ENCODE measurements at places on chromosomes 6 and 20.
A peak's percentile ranks its signal among the peaks of the same experiment; 100 is the strongest.

DNA sequence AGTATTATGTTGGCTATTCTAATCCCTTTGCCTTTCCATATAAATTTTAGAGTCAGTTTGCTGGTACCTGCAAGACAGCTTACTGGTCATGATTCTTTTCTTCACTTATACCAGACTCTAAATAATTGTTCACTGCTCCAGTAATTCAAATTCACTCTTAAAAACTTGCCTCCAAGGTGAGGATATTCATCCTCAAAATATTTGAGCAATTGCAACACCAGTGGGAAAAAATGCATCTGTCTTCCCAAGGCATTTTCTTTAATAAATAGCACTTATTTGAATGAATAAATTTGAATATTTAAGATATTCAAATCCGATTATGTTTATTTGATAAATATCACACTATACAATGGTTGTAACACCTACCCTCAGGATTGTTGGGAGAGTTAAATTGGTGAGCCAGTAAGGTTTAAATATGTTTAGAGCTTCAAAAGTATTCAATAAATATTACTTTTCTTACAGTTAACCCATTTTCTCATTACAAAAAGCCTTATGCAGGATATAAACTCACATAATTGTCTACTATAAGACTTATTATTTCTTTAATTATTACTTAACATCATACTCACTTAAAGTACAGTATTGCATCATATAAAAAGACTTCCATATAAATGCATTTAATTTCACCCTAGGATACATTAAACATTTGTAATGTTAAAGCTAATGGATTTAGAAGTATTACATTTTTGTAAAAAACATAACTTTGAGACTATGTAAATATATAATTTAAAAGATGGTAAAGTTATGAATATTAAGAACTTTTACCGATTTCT, 285.6 kb downstream of the SAMD5 start:
- DNase-seq = no peak

DNA sequence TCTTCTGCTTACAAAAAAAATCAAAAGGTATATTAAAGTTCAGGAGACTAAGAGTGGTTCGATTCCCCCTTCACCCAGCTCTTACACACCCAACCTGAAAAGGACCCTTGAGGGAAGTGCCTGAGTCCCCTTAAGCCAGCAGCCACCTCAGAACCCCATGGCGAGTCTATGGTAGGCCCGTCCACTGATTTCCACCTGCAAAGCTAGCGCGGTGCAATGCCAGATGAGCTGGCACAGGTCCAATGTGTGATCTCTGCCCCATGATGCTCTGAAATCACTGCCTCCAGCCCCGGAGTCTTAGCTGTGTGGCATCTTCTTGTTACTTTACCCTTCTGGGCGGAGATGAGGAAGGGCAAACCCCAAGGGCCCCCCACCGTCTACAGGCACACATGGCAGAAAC, 109.3 kb downstream of the SMOC2 start:
- no peak for DNase-seq

DNA sequence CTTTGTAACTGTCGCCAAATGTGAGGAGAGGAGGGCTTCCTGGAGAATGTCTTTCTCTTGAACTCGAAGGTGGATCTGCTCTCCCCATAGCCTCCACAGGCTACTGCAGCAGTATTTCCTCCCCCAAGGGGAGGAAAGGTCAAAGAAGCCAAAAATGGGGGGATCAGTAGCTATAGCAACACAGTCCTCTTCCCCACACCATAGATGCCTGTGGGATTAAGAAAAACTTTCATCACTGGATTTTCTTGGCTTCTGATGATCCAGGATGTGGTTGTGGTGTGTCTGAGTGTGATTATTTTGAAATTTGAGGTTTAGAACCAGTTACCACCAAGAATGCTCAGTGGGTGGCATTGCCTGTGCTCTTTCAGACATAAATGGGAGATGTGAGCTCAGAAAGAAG, 140.1 kb upstream of the SPACA1 start:
- DNase-seq = no peak

GRCh38 chr6:83252719-83253118, 59.6 kb downstream of the RWDD2A start:
- no peak for DNase-seq

- DNase-seq = peak; percentile 53
These were observed 3.5 kb downstream of the RNASET2 start for GRCh38 chr6:166952567-166953486.

- DNase-seq = no peak
These were observed 200.7 kb upstream of the THBS2 start for GRCh38 chr6:169454204-169454871.

- DNase-seq = no peak
These were observed 930 bp downstream of the THBD start for GRCh38 chr20:23048283-23049200.

- DNase-seq = no peak
These were observed 611.0 kb upstream of the MARCKS start for GRCh38 chr6:113246186-113246585.

DNA sequence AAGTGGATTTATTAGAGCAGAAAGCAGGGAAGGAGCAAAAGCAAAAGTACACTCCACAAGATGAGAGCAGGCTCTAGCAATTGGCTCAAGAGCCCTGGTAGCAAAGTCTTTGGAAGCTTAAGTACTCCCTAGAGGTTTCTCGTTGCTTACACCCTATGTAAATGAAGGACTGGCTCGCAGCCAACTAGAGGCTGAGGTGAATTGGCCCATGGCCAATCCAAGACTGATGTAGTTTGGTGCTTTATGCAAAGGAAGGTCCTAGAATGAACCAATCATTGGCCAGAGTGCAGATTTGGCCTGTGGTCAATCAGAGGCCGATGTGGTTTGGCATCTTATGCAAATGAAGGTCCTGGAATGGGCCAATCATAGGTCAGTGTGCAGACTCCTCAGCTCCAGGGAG, 191.3 kb upstream of the ARID1B start:
- DNase-seq = no peak

GRCh38 chr6:151119823-151120524, 119.8 kb upstream of the AKAP12 start:
- no peak for DNase-seq

DNA sequence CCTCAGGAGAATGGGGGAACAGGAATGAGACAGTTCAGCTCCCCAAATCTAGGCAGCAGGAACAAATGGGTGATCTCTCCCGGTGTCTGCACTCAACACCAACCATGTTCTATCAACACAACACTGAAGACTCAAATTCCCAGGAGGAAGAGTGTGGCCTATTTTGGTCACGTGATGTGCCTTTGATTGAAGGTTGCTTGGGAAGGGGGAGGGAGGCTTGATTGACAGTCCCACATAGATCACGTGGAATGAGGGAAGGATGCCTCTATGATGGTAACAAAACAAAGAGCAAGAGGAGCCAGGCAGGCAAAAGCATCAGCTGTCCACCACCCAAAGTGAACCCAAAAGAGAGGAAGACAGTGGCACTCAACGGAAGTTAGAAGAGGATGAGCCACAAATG, 364.8 kb downstream of the KIF16B start:
- no peak for DNase-seq

- DNase-seq = no peak
These were observed 66.7 kb downstream of the LRRC1 start for GRCh38 chr6:53861518-53861917.

- no peak for DNase-seq
These were observed 8.2 kb downstream of the GCNT2 start for GRCh38 chr6:10529231-10529801.

DNA sequence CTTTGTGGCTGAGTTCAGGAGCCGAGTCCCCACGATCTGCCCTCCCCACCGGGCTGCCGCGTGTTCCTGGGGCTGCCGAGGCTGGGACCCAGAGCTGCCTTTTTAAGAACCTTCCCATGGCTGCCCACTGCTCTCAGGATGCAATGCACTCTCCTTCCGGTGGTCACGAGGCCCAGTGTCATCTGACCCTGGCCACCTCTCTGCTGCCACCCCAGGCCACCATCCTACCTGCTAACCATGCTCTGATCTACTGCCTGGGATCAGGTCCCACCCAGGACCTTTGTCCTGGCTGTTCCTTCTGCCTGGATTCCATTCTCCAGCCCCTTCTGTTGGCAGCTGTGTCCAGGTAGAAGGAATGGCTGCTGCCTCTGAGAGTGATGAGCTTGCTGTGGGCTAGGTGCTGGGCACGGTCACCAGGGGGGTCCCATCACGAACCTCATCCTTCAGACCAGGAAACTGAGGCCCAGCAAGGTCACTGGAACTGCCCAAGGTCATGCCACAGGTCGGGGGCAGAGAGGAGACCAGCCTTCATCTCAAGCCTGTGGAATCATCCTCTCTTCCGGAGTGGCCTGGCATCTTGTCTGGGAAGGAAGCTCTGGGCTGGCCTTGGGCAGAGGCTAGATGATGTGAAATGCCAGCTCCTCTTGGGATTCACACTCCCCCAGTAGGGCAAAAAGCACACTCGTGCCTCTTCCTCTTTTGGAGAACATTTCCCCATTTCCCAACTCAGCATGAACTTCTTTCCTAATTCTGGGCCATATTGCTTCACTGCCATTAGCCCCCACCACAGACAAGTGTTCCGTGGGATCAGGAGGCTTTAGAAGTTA, 20.5 kb downstream of the PCK1 start:
- no peak for DNase-seq

DNA sequence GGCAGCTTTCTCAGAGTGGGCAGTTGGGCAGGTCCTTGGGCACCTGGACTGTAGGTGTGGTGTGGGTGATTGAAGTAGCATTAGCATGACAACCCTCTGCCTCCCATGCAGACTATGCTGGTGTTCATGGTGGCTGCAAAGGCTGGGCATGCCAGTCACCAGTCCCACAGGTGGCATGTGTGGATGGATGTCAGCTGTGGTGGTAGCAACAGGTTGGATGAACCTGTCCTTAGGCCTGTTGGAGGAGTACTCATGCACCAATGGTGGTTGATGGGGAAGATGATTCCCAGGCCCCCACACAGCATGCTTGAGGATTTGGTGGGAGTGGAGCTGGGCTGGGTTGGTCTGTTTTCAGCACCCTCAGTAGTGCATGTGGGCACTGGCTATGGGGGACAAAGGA, 251.1 kb downstream of the PAX1 start:
- DNase-seq = no peak

DNA sequence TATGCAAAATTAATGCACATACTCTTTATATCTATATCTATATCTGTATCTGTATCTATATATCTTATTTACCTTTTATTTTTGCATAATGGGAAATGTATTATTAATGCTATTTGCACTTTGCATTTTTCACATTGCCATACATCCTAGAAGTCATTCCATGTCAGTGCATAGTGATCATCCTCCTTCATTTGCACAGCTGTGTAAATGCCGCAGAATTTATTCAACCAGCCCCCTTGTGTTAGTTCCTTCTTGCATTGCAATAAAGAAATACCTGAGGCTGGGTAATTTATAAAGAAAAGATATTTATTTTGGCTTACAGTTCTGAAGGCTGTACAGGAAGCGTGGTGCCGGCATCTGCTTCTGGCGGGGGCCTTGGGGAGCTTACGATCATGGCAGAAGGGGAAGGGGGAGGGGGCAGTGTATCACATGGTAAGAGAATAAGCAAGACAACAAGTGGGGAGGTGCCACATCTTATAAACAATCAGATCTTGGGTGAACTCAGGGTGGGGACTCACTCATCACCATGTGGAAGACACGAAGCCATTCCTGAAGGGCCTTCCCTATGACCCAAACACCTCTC, 101.9 kb upstream of the RNF24 start:
- DNase-seq = no peak

- no peak for DNase-seq
These were observed 17.6 kb upstream of the SRSF3 start for GRCh38 chr6:36576578-36576977.

- no peak for DNase-seq
These were observed 16.1 kb upstream of the LAMP5 start for GRCh38 chr20:9498322-9498721.

- no peak for DNase-seq
These were observed 523.6 kb upstream of the EYS start for GRCh38 chr6:66230591-66230990.

GRCh38 chr20:38073307-38074071, 39.9 kb downstream of the RPRD1B start:
- DNase-seq = no peak

DNA sequence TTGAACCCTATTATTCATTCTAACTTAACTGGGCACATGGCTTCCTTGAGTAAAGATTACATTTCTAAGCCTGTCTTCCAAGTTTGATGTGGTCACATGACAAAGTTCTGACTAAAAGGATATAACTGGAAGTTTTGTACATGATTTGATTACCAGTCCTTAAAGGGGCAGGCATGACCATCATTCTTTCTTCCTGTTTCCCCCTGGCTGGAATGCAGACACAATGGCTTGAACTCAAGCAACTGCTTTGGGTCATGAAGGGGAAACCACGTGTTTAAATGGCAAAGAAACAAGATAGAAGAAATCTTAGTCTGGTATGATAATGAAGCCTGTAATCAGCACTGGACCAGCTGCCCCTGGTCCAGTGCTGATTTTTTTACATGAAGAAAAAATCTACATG, 15.6 kb upstream of the SHLD1 start:
- DNase-seq = no peak

- DNase-seq = no peak
These were observed 90.1 kb upstream of the FKBP1C start for GRCh38 chr6:63121166-63121565.

GRCh38 chr20:62040933-62041332, 24.7 kb downstream of the TAF4 start:
- DNase-seq = no peak

DNA sequence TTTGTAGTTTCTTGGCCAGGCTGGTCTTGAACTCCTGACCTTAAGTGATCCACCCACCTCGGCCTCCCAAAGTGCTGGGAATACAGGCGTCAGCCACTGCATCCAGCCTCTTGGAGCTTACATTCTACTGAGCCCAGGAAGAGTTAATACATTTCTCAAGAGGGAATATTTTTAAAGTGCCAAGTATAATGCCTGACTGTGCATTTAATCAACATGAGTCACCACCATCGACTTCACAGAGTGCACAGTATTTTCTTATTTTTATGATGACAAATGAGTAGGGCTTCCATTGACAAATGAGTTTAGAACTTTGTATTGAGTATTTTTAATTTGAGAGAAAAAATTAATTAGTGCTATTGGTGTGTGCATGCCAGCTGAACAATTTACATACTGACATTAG, 72.2 kb downstream of the SASH1 start:
- DNase-seq = no peak

- DNase-seq = peak; percentile 60
These were observed 3.1 kb upstream of the LAMA5 start for GRCh38 chr20:62370115-62370806.

DNA sequence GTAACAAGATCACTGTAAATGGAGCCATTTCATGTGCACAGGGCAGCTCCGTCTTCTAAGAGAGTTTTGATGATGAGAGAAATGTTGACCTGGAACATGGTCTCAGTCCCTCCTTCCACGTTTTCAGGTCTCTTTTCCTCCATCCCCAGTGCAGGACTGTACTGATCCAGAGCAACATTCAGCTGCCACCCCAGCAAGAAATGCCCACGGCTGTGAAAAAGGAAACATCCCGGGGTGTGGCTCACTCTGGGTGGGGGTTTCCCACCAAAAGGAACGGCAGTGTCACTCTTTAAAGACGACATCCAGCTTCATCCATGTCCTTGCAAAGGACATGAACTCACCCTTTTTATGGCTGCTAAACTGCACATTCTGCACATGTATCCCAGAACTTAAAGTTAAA, 92.6 kb downstream of the ERMARD start:
- no peak for DNase-seq

GRCh38 chr6:147201885-147202515, 2.2 kb upstream of the STXBP5 start:
- DNase-seq = no peak

- no peak for DNase-seq
These were observed 186.1 kb downstream of the LAMA2 start for GRCh38 chr6:129069006-129069405.

All from stimulated activated CD4-positive, alpha-beta T cell treated with anti-CD3 and anti-CD28 coated beads, Interleukin-2, amount 100 ng/mL, for 24 hours (primary cell).